Activated CD4-positive, alpha-beta T cell treated with anti-CD3 and anti-CD28 coated beads, Interleukin-2, amount 10 ng/mL, durations not matched to agents 24 days and 14 days (primary cell): ENCODE measurements at places on chromosomes 4 and X. TPM values are rescaled to one million over a fixed set of nuclear protein-coding genes. Genes with fewer than 3 reads are reported as not detected.

Gene F8A3
- 24.4 and 29.1 TPM in 2 replicates for total RNA-seq

Gene P2RY10
- 34.1 and 38.8 TPM in 2 replicates for total RNA-seq

DNA sequence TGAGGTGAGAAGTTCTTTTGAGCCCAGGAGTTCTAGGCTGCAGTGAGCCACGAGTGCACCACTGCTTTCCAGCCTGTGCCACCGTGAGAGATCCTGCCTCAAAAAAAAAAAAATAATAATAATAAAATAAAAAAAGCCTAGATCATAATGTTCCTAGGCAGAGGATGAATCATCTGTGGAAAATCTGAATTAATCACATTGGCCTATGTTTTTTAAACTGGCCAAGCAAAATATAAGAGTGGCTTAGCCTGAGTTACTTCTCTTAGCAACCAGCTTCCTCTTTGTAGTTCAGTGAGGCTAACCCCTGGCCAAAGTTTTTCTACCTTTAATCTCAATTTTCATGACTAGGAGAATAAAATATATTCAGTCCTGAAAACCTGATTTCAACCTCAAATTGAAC, 614.6 kb downstream of the PPP4R3C start:
- H3K36me3 ChIP-seq = no peaks in the 10 kb centered on the region
- no peak for DNase-seq
- H3K4me1 ChIP-seq = no peaks in the 10 kb centered on the region
- no peak overlapping the region for H3K27ac ChIP-seq
- no peaks in the 10 kb centered on the region for H3K27me3 ChIP-seq
- H3K4me3 ChIP-seq = no peak overlapping the region

DNA sequence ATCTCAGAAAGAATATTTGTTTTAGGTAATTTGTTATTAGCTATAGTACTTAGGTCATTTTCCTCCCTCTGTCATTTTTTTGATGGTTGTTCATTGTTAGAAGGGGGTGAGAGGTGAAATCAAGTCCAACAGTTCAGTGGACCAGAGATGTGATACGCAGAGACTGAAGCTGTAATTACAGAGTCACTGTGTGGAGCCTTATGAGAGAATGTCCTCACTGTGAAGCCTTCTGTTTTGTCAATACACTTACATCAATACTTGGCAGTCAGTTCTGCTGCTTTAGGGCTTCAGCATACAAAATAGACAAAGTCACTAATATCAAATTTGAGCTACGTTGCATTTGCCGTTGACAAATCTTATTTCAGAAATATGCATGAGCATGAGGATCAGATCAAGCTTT, 692.5 kb downstream of the C4orf33 start:
- no peak for DNase-seq
- no peak overlapping the region for H3K27ac ChIP-seq
- no peaks in the 10 kb centered on the region for H3K36me3 ChIP-seq

- H3K4me3 ChIP-seq = no peak overlapping the region
- no peak overlapping the region for H3K27ac ChIP-seq
- H3K36me3 ChIP-seq = no peaks in the 10 kb centered on the region
- no peaks in the 10 kb centered on the region for H3K27me3 ChIP-seq
Measured at GRCh38 chrX:78769101-78769755, 21.7 kb downstream of the LPAR4 start.

DNA sequence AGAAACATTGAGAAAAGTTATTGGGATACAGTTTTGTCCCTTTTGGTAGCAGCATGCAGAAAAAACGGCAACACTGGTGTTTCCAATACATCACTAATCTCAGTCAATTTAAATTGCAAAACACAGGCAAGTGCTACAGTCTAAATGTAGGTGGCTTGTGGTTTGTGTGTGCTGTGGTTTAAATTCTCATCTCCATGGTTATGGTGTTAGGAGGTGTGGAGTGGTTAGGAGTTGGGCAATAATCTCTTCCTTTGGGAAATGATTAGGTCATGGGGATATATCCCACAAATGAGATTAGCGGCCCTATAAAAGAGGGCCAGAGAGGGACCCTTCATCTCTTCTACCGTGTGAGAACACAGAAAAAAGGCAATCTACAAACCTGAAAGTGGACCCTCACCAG, 1344.3 kb downstream of the ADGRL3 start:
- no peak overlapping the region for H3K27ac ChIP-seq
- H3K4me1 ChIP-seq = no peaks in the 10 kb centered on the region
- H3K27me3 ChIP-seq = no peaks in the 10 kb centered on the region
- H3K36me3 ChIP-seq = no peaks in the 10 kb centered on the region
- no peak for DNase-seq

Gene ANK2
- 2.5 and 2.6 TPM in 2 replicates for total RNA-seq

DNA sequence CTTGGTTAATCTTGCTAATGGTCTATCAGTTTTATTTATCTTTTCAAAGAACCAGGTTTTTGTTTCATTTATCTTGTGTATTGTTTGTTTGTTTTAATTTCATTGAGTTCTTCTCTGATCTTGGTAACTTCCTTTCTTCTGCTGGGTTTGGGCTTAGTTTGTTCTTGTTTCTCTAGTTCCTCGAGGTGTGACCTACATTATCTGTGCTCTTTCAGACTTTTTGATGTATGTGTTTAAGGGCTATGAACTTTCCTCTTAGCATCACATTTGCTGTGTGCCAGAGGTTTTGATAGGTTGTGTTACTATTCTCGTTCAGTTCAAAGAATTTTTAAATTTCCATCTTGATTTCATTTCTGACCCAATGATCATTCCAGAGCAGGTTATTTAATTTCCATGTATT, 365.4 kb upstream of the GATB start:
- DNase-seq = no peak
- peaks cover 27% of the 10 kb centered on the region for H3K36me3 ChIP-seq
- H3K4me1 ChIP-seq = peaks cover 18% of the 10 kb centered on the region
- no peak overlapping the region for H3K27ac ChIP-seq
